ENCODE measurements at places on chromosomes 7 and 10.

- DNase-seq: no peak
These were observed 23.0 kb downstream of the ZNF518A start for GRCh38 chr10:96153070-96153469.

- peak; percentile 47 for DNase-seq
These were observed 68.6 kb downstream of the DYNC2I1 start for GRCh38 chr7:158924956-158925355.

GRCh38 chr10:117546020-117546580 lies 3.6 kb downstream of the EMX2 start:
- DNase-seq: no peak

DNA sequence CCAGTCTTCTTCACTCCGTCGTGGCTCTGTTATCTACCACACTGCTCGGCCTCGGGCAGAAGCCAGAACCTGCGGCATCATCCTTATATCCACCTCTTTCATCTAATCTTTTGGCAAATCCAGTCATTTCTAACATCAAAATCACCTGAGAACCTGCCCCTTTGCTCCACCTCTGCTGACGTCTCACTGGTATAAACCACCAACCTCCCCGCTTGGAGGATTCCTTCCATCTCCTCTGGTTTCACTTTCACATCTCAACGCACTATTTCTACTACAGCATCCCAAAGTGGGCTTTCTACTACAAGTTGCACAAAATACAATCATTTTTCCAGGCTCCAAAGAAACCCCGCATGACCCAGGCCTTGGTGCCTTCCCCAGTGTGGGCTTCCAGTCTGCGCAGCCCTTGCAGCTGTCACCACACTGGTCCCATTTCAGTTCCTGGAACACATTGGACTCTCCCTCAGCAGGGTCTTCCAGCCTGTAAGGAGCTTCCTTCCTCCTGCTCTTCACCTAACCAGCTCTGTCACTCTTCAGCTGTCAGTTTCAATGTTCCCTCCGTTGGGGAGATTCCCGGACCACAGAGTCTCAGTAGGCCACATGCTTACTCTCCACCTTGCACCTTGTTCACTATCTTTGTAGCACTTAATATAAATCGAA lies 85.0 kb downstream of the PRKCQ start:
- no peak for DNase-seq

DNA sequence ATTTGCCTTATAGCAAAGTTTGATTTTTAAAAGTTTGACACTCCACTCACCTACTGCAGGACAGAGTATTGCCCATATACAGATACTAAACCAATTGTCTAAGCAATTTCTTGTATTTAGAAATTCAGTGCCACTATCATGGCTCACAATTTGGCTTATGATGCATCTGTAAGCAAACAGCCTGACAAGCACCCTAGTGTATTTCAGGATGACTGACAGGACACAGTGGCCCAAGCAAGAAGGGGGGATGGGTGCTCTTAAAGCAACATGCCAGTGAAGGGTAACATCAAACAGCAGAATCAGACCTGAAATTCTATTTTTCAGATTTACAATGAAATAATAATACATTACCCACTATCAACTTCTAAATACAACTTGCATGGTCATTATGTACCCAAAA lies 30.5 kb downstream of the CTNNA3 start:
- no peak for DNase-seq

DNA sequence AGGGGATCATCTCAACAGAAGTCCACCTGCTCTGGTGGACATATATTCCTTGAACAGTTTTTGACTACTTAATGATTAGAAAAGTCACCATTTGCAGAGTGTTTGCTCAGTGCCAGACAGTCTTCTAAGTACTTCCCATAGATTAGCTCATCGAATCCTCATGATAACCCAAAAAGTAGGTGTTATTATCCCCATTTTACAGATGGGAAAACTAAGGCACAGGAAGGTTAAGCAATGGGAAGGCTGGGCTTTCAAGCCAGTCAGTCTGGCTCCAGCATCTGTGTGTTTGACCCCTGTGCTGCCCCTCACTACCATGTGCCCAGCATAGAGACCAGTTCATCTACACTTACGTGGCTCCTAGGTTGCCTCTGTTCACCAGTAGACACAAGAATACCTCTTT lies 15.9 kb downstream of the CDHR3 start:
- no peak for DNase-seq

DNA sequence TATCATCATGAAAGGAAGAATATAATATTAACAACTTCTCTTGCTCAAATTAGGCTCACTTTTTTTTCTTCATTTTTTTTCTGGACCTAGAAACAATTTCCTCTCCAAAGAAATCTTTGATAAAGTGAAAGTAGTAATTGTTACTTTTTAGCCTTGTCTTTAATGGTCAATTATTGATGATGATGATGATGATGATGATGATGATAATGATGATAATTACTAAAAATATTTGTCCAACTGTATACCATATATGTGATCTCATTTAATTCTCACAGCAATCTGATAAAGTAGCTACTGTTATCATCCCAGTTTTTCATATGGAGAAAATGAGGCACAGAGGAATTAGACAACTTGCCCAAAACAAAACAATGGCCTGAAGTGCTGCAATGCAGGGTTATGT lies 12.8 kb downstream of the PRKG1 start:
- no peak for DNase-seq

- DNase-seq: no peak
These were observed 23.4 kb downstream of the FRMPD2 start for GRCh38 chr10:48251152-48251524.

DNA sequence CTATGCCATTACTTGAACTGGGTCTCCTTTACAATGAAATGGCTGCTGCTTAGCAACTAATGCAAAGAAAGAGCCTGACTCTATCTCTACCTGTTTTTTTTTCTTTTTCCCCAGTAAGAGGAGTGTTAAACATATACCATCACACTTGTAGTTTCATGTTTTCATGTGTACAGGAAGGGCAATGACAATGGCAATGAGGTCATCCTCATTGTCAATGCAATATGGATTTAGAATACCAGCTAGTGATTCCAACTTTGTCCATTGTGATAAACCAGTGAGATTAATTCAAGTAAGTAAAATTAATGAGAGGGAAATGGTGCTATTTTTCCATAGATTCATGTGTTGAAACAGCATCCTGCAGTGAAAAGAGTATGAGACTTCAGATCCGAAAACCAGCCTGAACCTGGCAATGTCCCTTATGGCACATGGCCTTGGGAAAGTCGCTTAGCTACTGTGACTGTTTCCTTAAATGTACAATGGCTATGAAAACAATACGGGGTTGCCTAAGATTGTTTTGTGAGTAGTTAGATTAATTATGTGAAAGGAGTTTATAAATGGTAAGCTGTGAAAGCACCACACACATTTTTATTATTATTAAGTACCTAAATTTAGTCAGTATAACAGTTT lies 11.2 kb downstream of the DGKI start:
- no peak for DNase-seq

GRCh38 chr10:3046981-3047547 lies 20.3 kb upstream of the PFKP start:
- no peak for DNase-seq

- DNase-seq: no peak
These were observed 446.9 kb downstream of the PTPRN2 start for GRCh38 chr7:158140538-158141220.

GRCh38 chr7:111475959-111476358 lies 86.3 kb downstream of the IMMP2L start:
- DNase-seq: no peak

- no peak for DNase-seq
These were observed 132.7 kb downstream of the CNTNAP2 start for GRCh38 chr7:146249272-146249671.

GRCh38 chr10:917999-918398 lies 13.5 kb downstream of the LARP4B start:
- DNase-seq: no peak

DNA sequence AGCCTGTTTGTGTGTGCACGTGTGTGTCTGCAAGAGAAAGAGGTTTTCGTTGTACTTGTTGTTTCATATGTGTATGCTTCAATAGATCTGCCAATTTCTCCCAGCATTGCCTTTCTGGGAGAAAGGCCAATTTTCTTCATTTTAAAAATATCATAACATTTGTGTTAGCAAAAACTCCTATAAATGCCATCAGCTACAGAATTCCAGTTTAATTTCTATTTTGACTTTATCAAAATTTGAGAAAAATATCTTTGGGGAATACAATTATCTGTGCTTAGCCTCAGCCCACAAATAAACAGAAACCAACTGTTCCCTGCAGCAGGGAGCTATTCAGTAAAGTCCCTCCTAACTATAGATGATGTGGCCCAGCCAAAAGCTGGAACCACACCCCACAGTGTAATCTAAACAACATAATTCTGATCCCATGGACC lies 68.3 kb upstream of the MGMT start:
- DNase-seq: no peak

- DNase-seq: no peak
These were observed 197.9 kb downstream of the IMMP2L start for GRCh38 chr7:111364413-111364812.

- DNase-seq: peak; percentile 86
These were observed 125.7 kb downstream of the RGS10 start for GRCh38 chr10:119416855-119417254.

DNA sequence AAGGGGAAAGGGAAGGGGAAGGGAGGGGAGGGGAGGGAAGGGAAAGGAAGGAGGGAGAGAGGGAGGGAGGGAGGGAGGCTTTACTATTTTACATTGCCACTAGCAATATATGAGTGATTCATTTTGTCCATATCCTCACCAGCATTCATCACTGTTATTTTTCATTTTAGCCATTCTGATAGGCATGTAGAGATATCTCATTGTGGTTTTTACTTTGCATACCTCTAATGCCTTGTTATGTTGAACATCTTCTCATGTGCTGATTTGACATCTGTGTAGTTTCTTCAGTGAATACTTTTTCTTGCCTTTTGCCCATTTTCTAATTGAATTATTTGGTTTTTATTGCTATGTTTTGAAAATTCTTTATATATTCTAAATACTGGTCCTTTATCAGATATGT lies 52.7 kb downstream of the GCC1 start:
- DNase-seq: no peak

- no peak for DNase-seq
These were observed 999.7 kb downstream of the NRG3 start for GRCh38 chr10:82874671-82875070.

DNA sequence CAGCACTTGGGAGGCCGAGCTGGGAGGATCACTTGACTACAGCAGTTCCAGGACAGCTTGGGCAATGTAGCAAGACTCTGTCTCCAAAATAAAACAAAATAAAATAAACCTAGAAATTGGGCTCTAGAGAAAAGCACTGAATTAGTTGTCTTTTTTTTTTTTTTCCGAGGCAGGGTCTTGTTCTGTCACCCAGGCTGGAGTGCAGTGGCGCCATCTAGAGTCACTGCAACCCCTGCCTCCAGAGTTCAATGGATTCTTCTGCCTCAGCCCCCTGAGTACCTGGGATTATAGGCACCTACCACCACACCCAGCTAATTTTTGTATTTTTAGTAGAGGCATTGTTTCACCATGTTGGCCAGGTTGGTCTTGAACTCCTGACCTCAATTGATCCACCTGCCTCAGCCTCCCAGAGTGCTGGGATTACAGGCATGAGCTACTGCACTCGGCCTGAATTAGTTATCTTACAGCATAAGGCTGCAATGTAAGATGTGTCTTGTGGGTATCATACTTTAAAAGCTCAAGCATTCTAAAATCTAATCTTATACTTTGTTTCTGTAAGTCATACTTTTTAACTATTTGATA lies 12.8 kb downstream of the MEIG1 start:
- DNase-seq: no peak
